ENCODE measurements at places on chromosomes 3 and 15. TPM values are rescaled to one million over a fixed set of nuclear protein-coding genes. Genes with fewer than 3 reads are reported as not detected.

DNA sequence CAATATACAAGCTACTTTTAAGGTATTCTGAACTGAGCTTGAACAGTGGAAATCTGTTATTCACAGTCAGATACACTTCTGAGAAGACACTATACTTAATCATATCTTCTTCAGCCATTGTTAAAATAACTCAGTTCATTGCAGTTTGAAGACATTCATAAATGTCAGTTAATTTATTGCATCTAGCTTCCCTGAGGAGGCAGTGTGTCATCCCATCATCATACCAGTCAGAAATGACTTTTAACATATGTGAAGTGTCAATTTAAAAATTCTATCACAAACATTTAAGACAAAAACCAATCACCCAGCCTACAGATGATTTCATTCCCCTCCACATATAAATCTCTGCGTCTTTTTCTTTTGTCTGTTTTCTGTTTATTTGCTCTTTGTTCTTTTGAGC lies 7.5 kb downstream of the TMEM207 start:
- DNase-seq: no peak

DNA sequence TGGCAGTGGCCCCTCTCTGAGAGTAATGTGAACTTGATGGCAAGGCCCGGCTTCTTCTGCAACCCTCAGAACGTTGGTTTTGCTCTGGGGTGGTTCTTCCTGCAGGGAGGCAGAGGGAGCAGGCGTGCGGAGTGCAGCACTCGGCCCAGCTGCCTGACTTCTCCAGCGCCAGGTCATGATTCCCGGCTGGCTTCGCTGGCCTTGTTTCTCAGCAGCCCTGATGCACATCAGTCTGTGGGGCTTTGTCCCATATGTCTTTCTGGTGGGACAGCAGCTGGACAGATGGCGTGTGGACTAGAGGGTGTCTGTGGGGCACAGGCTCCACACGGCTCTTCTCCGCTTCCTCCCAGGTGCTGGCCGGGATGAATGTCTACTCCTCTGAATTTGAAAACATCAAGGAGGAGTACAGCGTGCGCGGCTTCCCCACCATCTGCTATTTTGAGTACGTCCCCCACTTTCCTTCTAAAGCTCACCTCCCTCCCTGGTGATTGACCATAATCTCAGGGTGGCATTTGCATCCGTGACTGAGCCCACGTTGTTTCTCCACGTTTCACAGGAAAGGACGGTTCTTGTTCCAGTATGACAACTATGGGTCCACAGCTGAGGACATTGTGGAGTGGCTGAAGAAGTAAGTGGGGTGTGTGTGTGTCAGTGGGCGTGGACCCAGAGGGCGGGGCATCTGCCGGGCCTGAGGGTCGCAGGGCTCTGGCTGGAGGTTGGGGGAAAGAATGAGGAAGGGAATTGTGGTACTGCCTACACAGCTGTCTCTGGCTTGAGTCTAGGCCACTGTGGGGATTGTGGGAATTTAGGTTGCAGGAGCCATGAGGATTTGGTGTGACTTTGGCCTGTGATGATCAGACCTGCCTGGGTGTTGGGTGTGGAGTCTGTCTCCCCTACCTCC lies 57.1 kb downstream of the PDIA5 start:
- no peak for DNase-seq

DNA sequence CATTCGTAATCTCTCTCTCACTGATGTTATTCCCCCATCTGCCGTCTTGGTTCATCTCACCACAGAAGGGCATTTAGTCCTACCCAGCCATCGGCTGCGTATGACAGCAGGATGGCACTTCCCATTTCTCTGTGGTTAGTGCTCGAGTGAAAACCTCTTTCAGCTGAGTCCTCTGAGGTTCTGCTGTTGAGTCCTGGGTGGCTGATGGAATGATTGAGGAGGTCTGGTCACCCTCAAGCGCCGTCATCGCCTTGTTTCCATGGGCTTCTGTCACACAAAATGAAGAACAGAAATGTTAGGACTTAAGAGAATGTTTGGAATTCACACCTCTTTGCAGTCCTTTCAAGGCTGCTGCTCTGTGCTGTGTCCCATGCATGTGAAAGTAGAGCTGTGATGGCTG lies 9.4 kb upstream of the SACM1L start:
- no peak for DNase-seq

GRCh38 chr15:32709295-32710033 lies 8.3 kb upstream of the GREM1 start:
- DNase-seq: no peak

DNA sequence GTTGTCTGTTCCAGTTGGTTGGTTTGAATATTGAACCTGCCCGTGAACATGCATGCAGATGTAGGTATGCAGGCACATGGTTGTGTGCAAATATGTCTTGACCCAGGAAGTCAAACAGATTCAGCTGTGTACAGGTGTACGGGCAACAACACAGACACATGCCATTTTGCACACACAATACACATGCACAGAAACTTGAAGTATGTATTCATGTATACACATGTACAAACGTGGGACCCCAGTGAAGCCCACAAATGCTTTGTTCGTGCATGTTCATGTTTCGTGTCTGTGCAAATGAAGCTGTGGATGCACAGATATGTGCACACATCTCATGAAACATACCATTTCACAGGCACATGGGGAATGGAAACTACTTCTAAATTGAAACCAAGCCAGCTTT lies 30.7 kb downstream of the IDH3A start:
- DNase-seq: no peak

GRCh38 chr3:119619094-119619493 lies 21.4 kb downstream of the PLA1A start:
- DNase-seq: no peak

GRCh38 chr15:45499426-45499825 lies 23.1 kb downstream of the SLC30A4 start:
- DNase-seq: no peak

DNA sequence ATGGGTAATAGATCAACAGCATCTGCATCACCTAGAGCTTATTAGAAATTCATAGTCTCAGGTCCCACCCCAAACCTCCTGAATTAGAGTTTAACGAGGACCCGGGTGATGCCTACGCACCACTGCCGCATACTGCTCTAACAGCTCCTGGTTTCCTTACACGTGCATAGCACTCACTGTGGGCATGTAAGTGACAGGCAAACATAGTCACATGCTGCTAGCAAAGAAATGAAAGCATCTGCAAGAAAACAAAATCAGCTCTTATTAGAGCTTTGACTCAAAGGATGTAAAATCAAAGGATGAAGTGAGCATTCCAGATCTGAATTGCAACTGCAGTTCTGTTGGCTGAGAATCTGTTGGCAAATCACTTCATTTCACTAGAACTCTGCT lies 19.1 kb upstream of the RIOX2 start:
- DNase-seq: no peak

- DNase-seq: no peak
Measured at GRCh38 chr3:151316267-151316991, at the start of gene GPR87. GPR87 (minus strand) TSS chr3:151316820; CDS start chr3:151300100, 16,720 bp downstream.

GRCh38 chr3:173371848-173372487 lies 25.6 kb upstream of the NLGN1 start:
- DNase-seq: peak; percentile 33

DNA sequence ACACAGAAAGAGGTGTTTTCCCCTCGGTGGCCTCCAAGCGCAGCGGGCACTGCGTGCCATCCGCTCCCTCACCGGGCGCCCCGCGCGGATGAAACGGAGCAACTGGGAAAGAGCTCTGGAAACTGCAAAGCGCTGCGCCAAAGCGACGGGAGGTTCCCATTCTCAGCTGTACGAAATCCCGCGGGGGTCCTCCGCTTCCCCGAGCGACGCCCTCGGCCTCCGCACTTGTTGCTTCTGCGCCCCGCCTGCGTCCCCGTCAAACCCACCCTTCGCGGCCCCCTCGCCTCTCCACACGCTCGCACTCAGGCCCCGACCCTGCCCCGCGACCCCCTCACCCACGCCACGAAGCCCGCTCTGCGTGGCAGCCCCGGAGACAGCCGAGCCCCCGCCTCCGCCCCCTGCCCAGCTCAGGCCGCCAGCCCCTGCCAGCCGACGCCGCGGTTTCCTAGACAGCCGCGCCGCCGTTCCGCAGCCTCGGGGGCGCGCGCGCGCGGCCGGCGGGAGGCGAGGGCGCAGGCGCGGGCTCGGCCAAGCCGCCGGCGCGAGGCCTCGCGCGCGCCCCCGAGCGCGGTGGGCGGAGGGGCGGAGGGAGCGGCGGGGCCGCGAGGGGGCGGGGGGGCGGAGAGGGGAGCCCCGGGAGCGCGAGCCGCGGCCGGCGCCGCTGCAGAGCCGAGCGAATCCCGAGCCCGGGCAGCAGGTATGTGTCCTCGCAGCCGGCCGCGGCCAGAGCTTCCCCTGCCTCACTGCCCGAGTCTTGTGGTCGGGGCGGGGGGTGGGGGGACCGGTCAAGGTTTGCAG lies at the start of gene TMEM266:
Gene TMEM266 (plus strand): TSS at position 666 of the 798 bp plus-strand sequence. CDS start 74,279 bp downstream, outside the sequence.
- peak; percentile 25 for DNase-seq

DNA sequence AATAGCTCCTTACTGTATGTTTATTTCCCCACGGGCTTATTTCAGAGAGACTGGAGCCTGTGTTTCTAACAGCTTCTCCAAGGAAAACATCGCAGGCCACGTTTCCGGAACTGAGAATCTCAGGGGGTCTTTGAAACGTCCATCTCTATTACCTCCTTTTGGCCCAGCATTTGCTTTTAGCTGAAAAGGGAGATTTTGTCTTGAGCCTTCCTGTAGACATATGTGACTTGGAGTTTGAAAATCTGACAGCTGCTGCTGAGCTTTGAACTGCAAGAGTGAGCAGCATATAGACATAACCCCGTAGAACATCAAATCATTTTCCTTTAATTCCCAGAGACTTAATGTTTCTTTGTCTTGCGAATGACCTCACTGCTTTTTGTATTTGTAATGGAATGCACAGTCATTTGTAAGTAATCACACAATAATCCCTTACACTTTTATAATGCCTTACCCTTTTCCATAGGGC lies 54.6 kb downstream of the LPP start:
- peak; percentile 37 for DNase-seq

DNA sequence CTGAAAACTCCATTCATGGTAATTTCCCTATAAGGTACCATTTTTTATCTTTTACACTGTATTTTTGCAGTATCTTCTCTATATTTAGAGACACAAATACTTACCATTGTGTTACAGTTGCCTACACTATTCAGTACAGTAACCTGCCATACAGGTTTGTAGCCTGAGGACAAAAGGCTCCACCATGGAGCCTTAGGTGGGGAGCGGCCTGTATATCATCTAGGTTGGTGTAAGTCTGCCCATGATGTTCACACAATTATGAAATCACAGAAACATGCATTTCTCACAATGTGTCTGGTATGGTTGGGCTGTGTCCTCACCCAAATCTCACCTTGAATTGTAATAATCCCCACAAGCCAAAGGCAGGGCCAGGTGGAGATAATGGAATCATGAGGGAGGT lies 43.9 kb upstream of the LYSMD4 start:
- no peak for DNase-seq

GRCh38 chr3:42844815-42845214 lies 30.9 kb downstream of the CYP8B1 start:
- no peak for DNase-seq

DNA sequence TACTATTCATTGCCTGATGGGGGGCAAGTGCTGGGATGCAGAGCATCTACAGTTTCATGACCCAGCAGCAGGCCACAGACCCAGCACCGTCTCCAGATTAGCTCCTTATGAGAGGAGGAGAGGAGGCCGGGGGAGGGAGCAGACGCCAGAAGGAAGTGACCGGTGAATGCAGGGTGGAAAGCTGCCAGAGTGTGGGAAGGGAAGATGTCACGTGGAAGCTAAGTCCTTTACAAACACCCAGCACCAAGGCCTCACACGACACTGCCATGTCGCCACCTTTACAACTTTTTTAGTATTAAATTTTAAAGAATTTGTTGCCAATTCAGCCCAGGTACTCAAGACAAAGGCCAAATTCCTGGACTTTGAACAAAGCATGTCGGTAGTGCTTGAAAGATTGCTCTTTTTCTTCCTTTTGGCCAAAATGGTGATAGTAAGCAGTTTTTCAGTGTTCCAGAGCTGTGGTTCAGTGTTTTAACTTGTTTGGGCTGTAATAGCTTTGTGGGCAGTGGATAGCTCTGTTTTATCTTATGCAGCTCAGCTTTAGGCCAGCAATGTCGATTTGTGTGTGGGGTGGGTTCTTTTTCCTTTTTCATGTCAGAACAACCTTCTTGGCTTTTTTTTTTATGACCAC lies 58.2 kb downstream of the ZBTB38 start:
- no peak for DNase-seq

DNA sequence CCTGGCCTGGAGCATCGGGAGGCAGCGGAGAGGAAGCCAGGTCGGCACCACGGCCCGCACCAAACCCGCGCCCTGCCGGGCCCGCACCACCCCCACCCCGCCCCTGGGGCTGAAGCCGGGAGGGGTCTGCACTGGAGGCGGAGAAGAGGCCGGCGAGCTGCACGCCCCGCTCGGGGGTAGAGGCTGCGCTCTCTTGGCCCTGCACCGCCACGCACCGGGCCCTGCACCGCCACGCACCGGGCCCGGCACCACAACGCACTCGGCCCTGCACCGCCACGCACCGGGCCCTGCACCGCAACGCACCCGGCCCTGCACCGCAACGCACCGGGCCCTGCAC lies 41.4 kb downstream of the MUC20 start:
- no peak for DNase-seq

TMEM108 gene
- 18.3 TPM for polyA plus RNA-seq

LIPH gene
- 0.10 TPM for polyA plus RNA-seq

P2RY12 gene
- polyA plus RNA-seq: 0.84 TPM

DNAJB11 gene
- polyA plus RNA-seq: 47.1 TPM

TRIM42 gene
- polyA plus RNA-seq: not detected
